ENCODE measurements at places on chromosomes 7 and 10. TPM values are rescaled to one million over a fixed set of nuclear protein-coding genes. Genes with fewer than 3 reads are reported as not detected.

CADPS2 gene
- 0.43 TPM for total RNA-seq

LRRD1 gene
- total RNA-seq: not detected

ZNF425 gene
- total RNA-seq: 3.8 TPM

OR2A7 gene
- not detected for total RNA-seq

COL1A2 gene
- total RNA-seq: 10,930 TPM

SPDYE9 gene
- not detected for total RNA-seq
